ENCODE measurements at places on chromosomes 3 and 15.

GRCh38 chr3:184914628-184915027 lies 102.7 kb downstream of the VPS8 start:
- no peak for DNase-seq

- DNase-seq: no peak
Measured at GRCh38 chr3:119779731-119780383, 2.0 kb upstream of the NR1I2 start.

DNA sequence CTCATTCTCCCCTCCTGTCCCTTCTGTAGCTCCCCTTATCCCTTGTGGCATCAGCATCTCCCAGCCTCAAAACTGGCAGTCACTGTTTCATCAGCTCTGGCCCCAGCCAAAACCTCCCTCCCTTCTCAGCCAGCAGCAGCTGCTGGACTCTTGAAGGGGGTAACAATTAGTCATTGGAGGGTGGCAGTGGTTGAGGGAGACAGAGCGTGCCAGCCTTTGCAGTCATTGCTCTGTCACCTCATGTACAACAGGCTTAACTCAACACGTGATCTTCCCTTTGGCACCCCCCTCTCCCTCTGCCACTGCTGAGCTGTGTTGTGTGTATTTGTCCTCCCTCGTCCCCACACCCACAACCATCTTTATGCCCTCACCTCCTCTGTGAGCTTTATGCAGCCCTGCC lies 28.2 kb downstream of the RBP2 start:
- no peak for DNase-seq

DNA sequence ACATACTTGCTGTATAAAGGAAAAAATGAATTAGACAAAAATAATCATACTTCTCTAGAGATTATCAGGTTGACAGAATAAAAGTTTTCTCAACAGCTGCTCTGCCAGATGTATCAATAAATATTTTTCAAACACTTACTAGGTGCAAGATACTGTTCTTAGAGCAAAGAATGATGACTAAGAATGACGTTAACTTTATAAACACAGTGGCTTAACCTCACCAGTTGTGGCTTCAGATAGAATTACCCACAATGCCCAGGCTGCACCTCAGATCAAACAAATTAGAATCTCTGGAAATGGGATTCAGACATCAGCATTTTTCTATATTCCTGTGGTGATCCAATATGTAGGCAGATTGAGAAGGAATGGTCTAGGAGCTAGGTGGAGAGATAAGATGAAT lies 422.4 kb upstream of the ATP11B start:
- DNase-seq: no peak

- DNase-seq: no peak
Measured at GRCh38 chr3:111666041-111666735, 71.0 kb upstream of the ZBED2 start.

DNA sequence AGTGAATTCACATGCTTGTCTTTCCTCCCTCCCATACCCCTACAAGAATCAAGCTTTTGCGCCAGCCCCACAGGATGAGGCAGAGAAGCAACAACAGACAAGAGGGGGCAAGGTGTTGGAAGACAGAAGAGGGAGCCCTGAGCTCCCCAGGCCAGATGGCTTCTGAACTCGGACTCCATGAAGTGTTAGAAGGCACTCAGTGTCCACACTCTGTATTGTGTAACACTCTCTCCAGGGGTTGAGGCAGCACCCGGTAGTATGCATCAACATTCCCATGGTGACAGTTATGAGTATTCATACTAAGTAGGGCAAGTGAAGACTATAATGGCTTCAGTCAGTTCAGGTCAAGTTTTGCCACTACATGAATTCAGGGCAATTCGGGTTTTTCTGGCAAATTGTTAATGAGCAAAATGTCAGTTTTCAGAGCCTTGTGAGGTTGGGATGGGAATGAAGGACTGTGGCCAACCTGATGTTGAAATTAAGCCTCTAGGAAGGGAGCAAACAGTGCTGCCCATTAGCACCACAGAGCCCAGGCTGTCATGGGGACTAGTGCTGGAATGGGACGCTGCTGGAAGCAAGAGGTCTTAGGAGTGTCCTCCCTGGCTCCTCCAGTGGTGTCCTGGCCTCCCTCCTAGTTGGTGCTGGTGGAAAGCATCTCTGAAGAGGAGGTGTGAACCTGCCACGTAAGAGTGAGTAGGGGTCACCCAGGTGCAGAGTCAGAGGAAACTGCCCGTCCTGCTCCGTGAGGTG lies 79.4 kb downstream of the KLF15 start:
- no peak for DNase-seq

DNA sequence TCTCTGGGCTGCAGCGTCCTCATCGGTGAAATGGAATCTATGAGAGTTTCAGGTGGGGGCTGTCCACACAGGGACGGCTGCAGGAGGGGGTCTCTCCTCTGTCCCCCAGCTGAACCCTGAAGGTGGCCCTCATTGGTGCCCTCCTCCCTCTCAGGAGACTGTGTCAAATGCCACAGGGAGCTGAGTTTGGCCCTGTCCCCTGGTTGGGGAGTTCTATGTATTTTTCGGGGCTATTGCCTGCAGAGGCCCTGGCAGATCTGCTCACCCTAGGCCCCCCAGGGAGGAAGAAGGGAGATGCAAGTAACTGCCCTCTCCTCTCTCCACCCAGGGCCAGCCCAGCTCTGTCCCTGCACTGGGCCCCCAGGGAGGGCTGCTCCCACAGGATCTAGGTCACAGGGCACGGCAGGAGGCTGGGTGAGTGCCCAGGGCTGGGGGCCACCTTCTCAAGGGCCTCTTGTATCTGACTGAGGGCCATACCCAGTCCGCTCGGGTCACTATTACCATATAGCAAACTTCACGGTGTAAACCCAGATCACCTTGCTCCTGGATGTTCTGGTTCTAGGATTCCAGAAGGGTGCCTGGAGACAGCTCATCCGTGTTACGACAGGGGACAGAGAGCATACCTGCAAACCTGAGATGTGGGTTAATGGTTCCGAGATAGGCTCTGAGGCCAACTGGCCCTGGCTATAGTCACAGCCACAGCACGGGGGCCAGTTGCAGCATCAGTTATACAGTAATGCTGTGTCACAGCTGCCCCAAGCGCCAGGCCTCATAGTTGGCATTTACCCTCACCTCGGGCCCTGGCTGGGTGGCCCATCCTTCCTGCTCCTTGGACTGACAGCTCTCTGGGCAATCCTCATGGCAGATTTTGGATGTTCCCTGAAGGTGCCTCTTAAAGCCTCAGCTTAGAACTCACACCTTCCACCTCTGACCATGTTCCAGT lies 102.4 kb upstream of the PRR23E start:
- DNase-seq: no peak

DNA sequence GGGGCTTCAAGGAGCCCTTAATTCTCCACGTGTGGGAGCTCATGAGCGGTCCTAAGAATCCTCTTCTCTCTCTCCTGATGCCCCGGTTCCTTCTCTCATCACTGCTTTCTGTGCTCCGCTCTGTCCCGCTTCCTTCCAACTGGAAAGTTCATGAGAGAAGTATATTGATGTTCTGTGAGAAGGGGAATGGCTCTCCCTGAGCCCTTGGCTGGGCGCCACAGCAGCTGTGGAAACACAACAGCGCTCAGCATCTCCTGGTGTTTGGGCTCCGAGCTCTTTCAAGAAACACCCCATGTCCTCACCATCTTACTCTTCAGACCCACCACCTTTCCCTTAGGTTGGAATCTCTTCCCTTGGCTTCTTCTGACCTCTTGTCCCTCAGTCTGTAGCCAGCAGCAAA lies 161.7 kb downstream of the VGLL4 start:
- DNase-seq: no peak

- DNase-seq: no peak
Measured at GRCh38 chr3:177565981-177566380, 368.7 kb upstream of the TBL1XR1 start.

DNA sequence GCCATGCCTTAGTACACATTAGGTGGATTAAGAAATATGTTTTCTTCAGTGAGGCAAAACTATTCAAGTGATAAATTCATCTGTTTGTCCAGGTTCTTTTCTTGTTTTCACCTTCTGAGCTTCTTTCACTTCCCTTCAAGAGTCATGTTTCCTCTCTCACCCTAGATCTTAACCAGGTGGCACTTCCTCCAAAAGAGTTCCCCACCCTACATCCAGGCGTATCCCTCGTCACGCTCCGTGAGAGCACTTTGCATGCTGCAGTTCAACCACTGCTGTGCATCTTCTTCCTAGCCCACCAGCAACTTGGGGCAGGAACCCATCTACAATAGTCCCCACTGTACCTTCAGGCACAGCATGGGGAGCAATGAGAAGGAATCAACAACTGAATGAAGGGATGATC lies 28.9 kb downstream of the OSBPL10 start:
- DNase-seq: no peak

DNA sequence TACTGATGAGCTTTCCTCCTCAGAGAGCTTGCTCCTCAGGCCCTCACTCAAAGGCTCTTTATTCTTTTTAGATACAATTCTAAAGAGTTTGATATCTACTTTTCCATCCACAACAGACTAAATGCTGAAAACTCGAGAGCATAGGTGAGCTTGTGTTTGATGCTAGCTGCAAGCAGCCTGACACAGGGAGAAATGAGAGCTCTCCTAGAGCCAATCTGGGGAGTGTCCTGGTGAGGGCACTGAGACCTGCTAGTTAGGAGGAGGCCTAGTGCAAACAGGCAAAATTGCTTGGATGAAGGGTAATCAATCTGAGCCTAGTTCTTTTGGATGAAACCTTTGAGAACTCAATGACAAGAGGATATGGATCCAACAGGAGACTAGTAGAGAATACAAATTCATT lies 300.8 kb downstream of the ZBTB20 start:
- no peak for DNase-seq

DNA sequence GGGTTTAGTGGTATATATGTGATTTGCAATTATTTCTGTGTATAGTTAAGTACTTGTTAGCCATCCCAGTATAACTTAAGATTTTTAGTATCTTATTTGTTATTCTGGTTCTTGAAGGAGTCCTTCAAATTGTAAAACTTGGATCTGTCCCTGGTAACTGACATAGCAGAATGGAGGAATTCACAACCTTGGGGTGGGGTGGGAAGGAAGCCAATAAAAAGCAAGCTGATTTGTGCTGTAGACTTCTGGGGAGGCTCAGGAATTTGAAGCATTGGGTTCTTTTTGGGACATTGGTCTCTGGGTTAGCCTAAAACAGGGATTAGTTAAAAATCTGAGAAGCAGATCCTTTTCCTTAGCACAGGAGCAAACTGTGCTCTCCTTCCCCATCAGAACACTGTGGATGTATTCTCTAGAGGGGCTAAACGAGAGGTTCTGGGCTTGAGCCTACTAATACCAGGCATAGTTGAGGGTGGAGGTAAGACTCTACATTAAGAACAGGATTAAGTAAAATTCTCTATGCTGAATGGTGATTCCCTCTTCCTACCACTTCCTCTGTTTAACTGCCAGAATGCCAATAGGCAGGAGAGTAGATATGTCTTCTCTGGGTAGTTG lies 42.2 kb downstream of the GMPS start:
- no peak for DNase-seq

DNA sequence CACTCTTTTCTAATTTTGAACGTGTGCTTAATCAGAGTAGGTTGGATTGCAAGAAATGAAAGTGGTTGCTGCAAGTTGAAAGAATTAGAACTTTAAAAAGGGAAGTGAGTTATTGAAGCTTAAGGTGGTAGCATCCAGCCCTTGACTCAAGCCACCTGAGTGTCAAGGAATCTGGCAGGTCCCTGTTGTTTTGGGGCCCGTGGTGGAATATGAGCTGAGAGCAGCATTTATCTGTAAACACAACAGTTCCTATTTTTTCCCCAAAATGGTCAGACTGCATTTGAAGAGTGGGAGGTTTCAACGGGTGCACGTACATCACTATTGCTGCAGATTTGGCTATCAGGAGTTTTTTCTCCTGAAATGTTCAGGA lies 1.7 kb downstream of the ITPR1 start:
- no peak for DNase-seq

- DNase-seq: no peak
Measured at GRCh38 chr3:29141197-29141917, 139.5 kb upstream of the RBMS3 start.

DNA sequence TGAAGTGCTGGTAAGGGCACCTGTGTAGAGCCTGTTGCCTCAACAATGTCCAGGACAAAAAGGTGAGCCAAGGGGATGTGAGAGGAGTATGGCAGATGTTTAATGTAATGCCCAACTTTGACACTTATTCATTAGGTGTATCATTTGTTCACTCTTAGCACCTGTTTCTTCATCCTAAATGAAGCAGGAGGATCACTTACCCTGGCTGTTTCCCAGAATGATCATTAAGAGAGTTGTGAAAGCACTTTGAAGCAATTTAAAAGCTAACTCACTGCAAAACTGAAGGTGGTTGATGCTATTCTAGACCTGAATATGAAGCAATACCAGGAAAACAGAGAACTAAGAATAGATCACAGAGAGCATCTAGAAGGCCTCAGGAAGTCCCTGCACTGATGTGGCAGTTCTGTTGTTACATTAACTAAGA lies 3.4 kb upstream of the HHLA2 start:
- no peak for DNase-seq
